Fibroblast of skin of scalp (primary cell): ENCODE measurements at places on chromosomes 16 and 17.

DNA sequence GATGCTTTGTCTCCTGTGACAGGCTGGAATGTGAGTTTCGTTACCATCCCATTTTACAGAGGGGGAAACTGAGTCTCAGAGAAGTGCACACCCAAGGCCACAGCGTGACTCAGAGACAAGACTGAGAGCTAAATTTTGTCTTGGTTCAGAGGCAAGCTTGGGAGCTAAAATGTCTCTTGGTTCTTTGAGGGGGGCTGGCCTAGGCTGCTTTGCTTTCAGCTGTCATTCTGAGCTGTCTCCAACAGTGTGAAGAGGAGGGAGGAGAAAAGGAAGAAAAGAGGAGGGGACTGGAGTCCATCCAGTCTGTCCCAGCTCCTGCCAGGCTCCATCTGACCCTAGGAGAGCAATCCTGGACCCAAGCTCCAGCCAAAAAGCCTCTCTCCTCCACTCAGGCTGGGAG lies at the start of gene CLEC19A:
Gene CLEC19A (plus strand): TSS at position 301 of the 400 bp plus-strand sequence. CDS start 121 bp downstream, outside the sequence.
- DNase-seq: no peak

DNA sequence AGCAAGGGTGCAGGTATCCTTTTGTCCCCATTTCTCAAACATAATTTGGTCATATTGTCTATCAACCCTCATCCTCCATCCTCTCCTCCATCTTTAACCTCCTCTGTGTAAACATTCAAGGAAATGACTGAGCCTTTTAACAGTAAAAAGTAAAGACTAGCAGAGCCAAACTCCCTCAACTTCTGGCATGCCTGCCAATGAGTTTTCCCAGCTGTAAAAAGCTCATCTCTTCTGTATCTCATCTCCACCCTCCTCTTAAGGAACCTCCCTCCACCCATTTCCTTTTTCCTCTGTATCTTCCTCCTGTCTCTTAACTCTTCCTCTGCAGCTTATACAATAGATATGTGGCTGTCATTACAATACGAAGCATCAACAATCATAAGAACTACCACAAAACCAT lies 76.9 kb upstream of the PSMD7 start:
- no peak for DNase-seq

DNA sequence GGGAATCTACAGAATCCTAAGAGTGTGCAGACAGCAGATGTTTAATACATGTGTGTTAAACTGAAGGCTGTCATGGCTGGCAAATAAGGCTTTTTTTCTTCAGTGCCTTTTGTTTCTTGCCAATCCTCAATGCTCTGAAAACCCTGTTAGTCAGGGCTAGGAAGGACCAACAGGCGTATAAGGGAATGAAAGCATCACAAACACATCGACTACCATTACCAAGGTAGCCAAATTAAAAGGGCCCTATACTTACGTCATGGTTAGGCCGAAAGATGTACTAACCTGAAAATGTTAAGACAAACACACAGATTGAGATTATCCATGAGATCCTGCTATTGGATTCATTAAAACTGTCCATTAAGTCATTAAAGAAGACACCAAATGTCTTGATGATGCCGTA lies 13.1 kb downstream of the SLC16A6 start:
- DNase-seq: no peak

DNA sequence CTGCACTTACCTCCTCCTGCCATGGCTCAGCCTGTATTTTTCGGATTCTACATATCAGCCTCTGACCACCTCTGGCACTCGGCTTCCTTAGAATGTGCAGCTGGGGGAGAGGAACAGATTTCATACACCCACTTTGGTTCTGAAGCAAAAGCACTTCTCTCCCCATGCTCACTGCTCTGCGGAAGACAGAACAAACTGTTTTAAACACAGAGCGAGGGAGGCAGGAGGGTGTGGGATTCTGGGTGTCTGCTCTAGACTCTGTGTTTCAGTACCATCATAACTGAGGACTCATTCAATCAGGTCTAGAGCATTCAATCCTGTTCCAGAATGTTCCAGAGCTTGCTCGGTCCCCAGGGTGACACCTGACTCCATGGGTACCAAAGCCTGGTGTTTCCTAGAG lies 239.1 kb downstream of the GRIN2A start:
- no peak for DNase-seq

GRCh38 chr17:69602972-69603371 lies 188.5 kb downstream of the MAP2K6 start:
- no peak for DNase-seq

- no peak for DNase-seq
Measured at GRCh38 chr16:16890964-16891363, 512.0 kb downstream of the NPIPA7 start.

DNA sequence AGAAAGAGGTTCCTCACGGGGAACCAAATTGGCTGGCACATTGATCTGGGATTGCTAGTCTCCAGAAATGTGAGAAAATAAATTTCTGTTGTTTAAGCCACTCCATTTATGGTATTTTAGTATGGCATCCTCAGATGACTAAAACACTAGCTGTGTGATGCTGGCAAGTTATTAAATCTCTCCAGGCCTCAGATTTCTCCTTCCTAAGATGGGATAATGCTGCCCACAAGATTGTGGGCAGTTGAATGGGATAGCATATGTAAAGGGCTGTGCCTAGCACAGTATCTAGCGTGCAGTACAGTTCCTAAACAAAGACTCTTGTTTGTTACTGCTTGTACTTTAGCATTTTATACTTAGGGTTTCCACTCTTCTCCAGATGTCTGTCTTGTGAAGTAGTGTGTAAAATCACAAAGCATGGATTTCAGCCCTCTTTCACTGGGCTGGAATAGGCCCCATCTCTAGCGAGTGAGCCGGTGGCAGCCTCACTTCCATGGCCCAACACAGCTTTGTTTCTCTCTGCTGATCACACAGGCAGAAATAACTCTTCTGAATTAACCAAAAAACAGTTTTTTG lies 38.2 kb upstream of the PHAF1 start:
- peak; percentile 17 for DNase-seq

DNA sequence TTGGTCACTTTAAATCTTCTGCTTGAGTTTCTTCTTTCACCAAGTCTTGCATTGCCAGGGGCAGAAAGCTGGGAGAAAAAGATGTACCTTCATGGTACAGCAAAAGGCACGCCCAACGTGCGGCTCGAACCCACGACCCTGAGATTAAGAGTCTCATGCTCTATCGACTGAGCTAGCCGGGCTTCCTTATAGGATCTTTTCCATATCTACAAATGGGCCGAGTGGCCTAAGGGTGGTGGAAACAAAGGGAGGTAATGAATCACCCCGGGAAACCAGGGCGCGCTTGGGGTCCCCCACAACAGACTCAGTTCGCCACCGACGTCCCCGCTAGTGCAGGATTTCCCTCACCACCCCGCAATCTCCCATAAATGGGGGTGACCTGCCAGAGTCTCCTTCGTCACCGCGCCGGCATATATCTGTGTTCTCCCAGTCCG lies 7.5 kb upstream of the OR1F1 start:
- peak; percentile 37 for DNase-seq

DNA sequence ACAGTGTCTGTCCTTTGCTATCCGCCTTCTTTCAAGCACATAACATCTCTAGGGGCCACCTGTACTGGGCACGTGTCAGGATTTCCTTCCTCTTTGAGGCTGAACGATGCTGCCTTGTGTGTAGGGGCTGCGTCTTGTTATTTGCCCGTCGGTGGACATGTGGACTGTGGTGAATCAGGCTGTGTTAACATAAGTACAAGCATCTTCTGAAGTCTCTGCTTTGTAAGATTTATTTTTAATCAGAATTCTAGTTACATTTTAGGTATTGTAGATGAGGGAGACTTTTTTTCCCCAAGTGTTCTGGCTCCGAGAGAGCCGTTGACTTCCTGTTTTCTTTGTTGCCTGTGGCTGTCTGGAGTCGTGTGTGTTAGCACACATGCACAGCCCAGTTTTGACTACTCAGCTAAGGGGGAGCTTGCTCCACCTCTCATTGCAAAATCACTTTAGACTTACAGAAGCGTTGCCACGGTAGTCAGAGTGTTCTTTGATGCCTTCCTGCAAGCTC lies 26.1 kb downstream of the SPG7 start:
- no peak for DNase-seq

GRCh38 chr17:42459256-42459800 lies 650 bp downstream of the ATP6V0A1 start:
- DNase-seq: peak; percentile 46

GRCh38 chr17:81537856-81538555 lies 9.8 kb downstream of the FSCN2 start:
- DNase-seq: no peak

DNA sequence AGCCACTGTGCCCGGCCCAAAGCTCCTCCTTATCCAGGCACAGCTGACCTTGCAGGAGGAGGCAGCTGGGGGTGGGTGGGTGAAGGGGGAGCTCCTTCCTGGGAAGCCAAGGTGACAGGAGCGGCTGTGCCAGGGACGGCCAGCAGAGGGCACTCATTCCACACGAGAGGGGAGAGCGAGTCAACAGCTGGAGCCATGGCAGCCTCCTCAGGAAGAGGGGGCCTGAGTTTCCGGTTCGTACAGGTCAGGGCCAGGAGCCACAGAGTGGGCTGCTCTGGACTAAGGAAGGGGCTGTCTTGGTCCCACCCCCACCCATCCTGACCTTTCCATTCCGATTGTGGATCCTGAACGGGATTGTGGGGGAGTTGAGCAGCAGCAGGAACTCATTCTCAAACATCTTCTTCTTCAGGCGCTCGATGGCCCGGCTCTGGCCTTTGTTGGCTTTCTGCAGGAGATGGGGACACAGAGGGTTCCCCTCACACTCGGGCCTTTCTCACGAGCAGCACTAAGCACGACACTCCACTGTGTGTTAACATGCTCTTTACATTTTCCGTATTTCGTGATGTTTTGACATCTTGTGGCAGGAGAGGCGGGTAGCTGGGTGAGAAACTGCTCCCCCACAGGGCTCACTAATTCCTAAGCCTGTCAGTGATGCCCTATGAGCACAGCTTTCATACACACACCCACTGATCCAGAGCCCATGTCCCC lies 61.6 kb downstream of the TIMM22 start:
- peak; percentile 44 for DNase-seq

GRCh38 chr17:78172249-78173051 lies 4.1 kb downstream of the SYNGR2 start:
- no peak for DNase-seq

DNA sequence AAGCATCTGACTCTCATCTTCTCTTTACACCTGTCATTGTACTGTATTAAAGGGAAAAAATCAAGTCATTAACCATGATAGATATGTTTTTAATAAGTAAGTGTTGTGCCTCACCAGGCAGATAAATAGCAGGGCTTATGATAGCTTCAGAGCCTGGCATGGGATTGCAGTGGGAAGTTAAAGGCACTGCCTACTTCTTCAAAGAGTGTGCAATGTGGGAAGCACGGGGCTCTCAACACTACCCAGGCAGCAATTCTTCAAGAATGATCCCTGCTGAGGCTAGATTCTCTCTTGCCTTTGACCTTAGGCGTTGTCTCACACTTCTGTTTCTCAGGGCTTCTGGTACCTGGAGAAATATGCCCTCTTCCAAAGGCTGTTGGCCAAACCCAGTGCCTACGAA lies 297.3 kb downstream of the MAF start:
- no peak for DNase-seq

- DNase-seq: no peak
Measured at GRCh38 chr17:9120471-9120870, 99.2 kb downstream of the NTN1 start.

GRCh38 chr16:85608515-85608885 lies 4.6 kb upstream of the GSE1 start:
- no peak for DNase-seq

- DNase-seq: no peak
Measured at GRCh38 chr17:4719146-4719545, 8.7 kb downstream of the ARRB2 start.

- peak; percentile 77 for DNase-seq
Measured at GRCh38 chr17:691423-691822, 23.2 kb downstream of the VPS53 start.

GRCh38 chr16:67029254-67030096 lies 526 bp downstream of the CBFB start:
- peak; percentile 47 for DNase-seq

- peak; percentile 24 for DNase-seq
Measured at GRCh38 chr17:48215583-48216139, 108.1 kb downstream of the SNX11 start.

- DNase-seq: peak; percentile 93
Measured at GRCh38 chr16:55480228-55480655, 1.2 kb downstream of the MMP2 start.

DNA sequence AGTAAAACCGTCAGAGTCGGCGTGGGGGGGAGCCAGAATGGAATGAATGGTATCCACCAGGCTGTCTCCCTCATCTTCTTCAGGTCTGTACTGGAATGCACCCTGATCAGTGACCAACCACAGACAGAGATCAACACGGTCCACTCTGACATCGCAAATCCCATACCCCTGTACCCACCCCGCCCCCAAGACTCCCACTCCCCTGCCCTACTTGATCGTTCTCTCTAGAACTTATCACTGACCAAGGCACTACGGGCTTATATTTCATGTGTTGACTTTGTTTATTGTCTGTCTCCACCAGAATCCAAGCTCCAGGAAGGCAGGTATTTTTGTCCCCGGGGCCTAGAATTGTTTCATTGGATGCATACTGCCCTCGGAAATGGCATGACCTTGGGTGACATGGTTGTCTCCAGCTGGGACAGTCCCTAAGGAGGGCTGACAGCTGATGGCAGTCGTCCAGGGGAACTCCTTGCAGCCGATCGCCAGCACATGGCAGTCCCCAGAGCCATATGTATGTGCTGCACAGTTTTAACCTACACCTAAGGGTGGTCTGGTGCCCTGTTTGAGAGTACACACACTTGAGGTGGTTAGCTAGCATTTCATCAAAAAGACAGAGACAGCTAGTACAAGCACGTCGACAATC lies 526 bp upstream of the MFSD6L start:
- peak; percentile 23 for DNase-seq

DNA sequence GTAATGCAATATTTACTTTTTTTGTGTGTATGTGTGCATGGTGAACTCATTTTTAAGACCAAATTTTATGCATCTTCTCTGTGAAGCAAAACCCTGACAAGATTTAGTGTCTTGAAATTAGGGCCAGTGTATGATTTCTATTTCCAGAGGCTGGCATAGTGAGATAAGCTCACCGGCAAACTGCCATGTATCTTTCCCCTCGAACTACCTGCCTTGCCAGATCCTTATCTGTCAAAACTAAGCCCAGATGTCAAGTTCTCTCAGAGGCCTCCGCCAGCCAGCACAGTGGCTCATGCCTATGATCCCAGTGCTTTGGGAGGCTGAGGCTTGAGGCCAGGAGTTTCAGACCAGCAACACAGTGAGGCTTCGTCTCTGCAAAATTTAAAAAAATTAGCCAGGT lies 10.0 kb downstream of the USP32 start:
- no peak for DNase-seq

DNA sequence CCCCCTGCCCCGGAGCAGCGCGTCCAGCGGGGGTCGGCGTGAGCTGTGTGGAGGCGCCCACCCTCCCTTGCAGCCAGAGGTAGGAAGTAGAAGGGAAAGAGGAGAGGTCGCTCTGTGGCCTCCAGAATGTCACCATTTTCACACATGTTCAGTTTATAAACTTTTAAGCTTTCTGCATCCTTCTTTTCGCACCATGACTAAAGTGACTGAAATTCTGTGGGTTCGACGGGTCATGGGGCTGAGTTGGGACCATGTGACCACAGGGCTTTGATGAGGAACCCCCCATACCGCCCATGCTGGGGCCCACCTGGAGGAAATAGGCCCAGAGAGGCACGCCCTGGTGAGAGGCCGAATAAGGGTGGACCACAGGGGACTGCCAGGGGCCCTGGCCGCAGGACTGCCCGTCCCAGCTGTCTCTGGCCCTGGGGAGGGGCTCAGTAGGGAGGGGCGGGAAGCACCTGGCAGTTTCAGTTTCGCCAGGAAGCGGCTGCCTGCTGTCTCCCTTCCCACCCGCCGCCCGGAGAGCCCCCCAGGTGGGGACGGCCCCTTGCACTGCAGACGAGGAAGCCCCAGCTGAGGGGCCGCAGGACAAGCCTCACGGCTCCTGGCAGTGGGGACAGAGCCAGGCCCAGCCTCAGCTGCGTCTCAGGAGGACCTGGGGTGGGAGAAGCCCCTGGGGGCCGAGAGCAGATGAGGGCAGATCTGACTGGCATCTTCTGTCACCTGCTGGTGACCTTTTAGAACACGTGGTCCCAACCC lies 9.0 kb downstream of the CBFA2T3 start:
- DNase-seq: no peak
